ENCODE measurements at places on chromosomes 3 and 15.
A peak's percentile ranks its signal among the peaks of the same experiment; 100 is the strongest.

DNA sequence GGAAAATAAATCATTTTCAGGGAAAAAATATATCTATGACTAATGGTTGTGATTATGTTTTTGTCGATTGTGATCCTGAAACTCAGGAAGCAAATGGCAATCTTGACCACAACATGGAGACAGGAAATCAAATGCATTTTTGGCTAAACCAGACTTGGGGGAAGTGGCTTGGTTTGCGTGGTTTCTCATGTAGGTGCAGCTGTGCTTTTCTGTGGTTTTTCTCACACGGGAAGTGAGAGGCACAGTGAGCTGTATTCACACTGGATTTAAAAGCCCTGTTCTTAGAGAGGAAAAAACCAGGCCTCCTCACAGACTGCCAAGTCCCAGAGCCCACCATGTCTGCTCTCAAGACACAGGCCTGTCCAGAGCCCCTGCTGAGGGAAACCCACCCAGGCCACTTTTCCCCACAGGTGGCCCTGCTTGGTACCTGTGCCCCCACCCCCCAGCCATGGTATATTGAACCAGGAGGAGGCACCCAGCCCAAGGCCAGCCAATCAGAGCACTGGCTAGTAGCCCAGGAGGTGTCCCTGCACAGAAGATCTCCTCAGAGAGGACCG lies 46.1 kb downstream of the BTD start:
- peak; percentile 62 for DNase-seq

DNA sequence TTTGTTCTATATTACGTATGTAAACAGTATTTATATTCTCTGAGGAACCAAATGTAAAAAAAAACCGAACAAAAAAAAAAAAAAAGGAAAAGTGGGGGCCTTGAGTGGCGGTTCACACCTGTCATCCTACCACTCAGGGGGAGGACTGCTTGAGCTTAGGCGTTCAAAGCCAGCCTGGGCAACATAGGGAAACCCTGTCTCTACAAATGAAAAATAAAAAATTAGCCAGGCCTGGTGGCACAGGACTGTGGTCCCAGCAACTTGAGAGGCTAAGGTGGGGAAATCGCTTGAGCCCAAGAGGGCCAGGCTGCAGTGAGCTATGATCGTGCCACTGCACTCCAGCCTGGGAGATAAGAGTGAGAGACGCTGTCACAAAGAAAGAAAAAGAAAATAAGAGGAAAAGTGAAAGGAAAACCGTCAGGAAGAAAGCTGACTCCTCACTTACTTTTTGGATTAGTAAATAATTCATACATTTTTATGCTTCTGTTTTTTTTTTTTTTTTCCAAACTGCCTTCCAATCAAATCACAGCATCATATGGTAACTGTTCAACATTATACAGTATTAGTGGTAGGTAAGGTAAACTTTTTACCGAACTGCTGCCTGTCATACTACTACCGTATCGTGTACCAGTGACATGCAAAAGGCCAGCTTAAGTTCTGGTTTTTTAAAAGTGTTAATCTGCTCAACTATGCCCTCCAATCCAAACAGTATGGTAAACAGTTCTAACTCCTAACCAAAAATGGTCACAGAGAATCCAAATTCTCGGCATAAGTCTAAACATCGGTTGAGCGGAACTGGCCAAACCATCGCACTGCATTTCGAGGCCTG lies 1.2 kb downstream of the PHC3 start:
- peak; percentile 12 for DNase-seq

DNA sequence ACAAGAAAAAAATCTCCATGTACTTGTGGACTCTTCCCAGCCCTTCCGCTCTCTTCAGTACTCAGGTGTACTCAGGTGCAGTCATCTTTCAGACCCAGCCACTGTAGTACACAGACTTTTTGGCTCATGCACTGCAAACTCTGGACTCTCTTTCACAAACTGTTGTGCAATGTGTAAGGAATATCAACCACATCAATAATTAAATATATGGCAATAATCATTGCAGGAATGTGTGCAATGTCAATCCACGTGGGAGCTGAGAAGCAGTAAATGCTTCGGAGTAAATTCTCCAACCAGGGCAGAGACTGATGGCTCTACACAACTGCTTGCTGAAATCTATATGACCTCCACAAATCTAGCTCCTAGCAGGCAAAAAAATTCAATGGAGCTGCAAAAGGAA lies 287.3 kb upstream of the COL8A1 start:
- no peak for DNase-seq

DNA sequence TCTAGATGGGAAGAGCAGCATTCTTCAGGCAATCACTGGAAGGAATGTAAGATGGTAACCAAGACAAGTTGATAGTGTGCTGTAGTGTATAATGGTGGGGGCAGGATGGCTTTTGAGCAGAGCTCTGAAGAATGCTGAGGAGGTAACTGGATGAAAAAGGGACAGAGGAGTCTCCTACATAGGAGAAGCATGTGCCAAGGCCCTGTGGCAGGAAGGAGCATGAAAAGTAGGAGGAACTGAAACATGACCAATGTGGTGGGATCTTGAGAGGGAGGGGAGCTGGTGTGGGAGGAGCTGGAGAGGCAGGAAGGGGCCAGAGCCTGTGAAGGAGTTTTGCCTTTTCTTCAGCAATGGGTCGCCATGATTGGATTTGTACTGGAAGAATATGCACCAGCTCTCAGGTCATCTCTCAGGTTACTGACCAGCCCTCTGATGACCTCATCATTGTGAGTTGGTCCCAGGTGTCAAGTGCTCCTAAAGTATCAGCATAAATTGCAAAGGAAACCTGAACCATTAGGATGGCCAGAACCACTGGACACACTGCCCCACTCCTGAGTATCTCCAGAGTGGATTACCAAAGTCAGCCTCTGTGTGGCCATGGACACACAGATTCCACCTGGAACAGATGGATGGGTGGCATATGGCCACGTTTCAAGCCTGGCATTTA lies 38.6 kb downstream of the FSD2 start:
- no peak for DNase-seq

- peak; percentile 36 for DNase-seq
Measured at GRCh38 chr3:5095886-5096285, 26.2 kb upstream of the ARL8B start.

- DNase-seq = peak; percentile 48
Measured at GRCh38 chr15:84955089-84955848, 26.4 kb upstream of the PDE8A start.
